ENCODE measurements at places on chromosomes 2 and 18.

GRCh38 chr2:141728142-141728541 lies 402.7 kb downstream of the LRP1B start:
- H3K36me3 ChIP-seq: no peaks in the 10 kb centered on the region
- no peak overlapping the region for H3K27ac ChIP-seq
- no peak for DNase-seq
- no peak overlapping the region for H3K4me3 ChIP-seq
- H3K4me1 ChIP-seq: no peaks in the 10 kb centered on the region
- no peaks in the 10 kb centered on the region for H3K27me3 ChIP-seq

GRCh38 chr2:241049739-241050623 lies 51.6 kb downstream of the SNED1 start:
- peak; percentile 67 for DNase-seq
- no peaks in the 10 kb centered on the region for H3K36me3 ChIP-seq
- no peak overlapping the region for H3K27ac ChIP-seq
- no peaks in the 10 kb centered on the region for H3K4me1 ChIP-seq
- no peak overlapping the region for H3K4me3 ChIP-seq

DNA sequence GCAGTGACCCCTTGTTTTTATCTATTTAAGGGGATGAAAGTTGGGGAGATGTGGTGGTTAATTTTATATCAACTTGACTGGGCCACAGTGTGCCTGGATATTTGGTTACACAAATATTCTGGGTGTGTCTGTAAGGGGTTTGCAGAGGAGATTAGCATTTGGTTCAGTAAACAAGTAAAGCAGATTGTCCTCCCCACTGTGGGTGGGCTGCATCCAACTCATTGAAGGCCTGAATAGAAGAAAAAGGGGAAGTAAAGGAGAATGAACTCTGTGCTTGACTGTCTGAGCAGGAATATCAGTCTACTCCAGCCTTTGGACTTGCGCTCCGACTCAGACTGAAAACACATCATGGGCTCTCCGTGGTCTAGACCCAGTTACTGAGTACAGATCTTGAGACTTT lies 80.9 kb downstream of the GCA start:
- H3K27ac ChIP-seq: no peak overlapping the region
- no peaks in the 10 kb centered on the region for H3K4me1 ChIP-seq
- no peak overlapping the region for H3K4me3 ChIP-seq
- no peak for DNase-seq
- no peaks in the 10 kb centered on the region for H3K27me3 ChIP-seq
- no peaks in the 10 kb centered on the region for H3K36me3 ChIP-seq

- H3K27ac ChIP-seq: peak overlapping the region; percentile 90
- no peak overlapping the region for H3K4me3 ChIP-seq
- DNase-seq: peak; percentile 21
- no peaks in the 10 kb centered on the region for H3K36me3 ChIP-seq
Measured at GRCh38 chr2:86703704-86704361, 16.3 kb upstream of the RMND5A start.

DNA sequence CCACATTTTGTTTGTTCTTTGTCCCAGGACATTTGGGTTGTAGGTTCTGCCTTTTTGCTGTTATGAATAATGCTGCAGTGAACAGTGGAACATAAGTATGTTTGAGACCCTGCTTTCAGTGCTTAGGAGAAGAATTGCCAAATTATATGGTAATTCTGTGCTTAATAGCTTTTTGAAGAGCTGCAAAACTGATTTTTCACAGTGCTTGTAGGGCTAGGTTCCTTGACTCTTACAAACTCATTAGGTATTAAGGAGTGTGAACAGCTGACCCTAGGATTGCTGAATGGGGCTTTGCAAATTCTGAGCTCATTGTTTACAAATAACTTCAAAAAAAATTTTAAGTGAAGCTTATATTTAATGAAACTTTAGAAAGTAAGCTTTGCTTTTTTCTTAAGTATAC lies 154.2 kb downstream of the LTBP1 start:
- no peak overlapping the region for H3K4me3 ChIP-seq
- peaks cover 5% of the 10 kb centered on the region for H3K4me1 ChIP-seq
- H3K27ac ChIP-seq: no peak overlapping the region
- H3K36me3 ChIP-seq: no peaks in the 10 kb centered on the region
- DNase-seq: no peak
- H3K27me3 ChIP-seq: no peaks in the 10 kb centered on the region

Measured in hepatocyte (in vitro differentiated cells).